ENCODE measurements at places on chromosomes 13 and 19.

GRCh38 chr13:52847682-52848432 lies 583 bp downstream of the PCDH8 start:
- DNase-seq = no peak

DNA sequence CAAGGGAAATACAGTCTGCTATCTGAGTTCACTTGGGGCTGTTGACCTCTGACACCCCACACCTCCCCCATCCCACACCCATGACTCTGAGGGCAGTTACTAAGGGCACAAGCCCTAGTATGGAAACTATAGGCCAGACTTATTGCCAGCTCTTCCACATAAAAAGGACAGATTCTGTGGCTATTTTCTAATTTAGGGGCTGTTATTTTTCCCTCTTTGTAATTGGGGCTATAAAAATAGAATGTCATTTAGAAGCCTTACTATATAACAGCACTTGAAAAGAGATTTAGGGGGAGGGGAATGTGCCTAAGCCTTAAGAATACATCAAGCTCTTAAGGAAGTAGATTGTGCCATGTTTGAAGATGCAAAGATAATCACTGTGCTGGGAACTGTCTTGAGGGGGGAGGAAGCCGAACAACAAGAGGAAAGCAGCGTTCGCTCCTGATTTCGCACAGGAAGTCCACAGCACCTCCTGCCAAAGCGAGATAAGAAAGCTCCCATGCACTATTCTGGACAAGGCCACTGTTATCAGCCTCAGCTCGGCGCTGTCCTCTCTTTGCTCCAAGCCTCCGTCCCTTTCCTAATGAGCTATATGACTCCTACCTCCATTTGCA lies 86.6 kb downstream of the FLT1 start:
- DNase-seq = no peak

GRCh38 chr19:35209646-35210045 lies 18.9 kb downstream of the FAM187B start:
- DNase-seq = no peak

- DNase-seq = no peak
Observed at GRCh38 chr13:24225062-24225461, 64.5 kb downstream of the SPATA13 start.

GRCh38 chr19:44624840-44625354 lies 11.5 kb downstream of the IGSF23 start:
- no peak for DNase-seq

DNA sequence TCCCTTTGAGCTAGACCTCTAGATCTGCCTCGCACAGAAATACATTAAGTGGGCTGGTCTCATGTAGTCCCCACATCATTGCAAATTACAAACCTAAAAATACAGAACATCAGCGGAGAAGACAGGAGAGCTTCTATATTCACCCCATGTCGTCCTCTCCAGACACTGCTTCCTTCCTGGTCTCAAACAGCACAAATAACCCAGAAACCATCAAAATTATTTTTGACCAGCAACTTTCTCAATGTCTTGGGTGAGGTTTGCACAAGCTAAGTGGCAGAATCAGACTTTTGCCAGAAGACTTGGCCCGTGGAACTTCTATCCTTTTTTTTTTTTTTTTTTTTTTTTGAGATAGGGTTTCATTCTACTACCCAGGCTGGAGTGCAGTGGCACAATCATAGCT lies 28.2 kb downstream of the CLEC17A start:
- no peak for DNase-seq

- DNase-seq = no peak
Observed at GRCh38 chr13:33057019-33057780, 41.0 kb downstream of the KL start.

GRCh38 chr13:90690458-90691080 lies 656.9 kb upstream of the MIR17HG start:
- no peak for DNase-seq

DNA sequence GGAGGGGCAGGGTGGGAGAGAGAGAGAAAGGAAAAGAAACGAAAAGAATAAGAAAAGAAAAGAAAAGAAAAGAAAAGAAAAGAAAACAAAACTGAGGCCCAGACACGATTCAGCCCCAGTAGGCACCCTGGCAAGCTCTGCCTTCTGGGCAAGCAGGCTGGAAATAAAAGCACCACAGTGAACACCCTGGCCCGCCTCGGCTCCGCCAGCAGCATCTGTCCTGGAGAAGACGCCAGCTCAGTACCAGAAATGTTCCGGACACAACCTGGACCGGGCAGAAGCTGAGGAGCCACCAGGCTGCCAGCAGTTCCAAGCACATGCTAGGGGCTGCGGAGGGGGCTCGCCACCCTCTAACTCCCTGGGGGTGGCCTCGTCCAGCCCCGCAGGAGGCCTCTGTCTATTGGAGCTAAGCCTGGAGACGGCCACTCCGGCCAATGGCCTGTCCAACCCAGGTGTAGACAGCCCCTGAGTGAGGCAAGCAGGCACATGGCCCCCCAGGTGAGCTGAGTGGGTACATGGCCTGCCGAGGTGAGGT lies 11.4 kb upstream of the CPAMD8 start:
- DNase-seq = no peak

DNA sequence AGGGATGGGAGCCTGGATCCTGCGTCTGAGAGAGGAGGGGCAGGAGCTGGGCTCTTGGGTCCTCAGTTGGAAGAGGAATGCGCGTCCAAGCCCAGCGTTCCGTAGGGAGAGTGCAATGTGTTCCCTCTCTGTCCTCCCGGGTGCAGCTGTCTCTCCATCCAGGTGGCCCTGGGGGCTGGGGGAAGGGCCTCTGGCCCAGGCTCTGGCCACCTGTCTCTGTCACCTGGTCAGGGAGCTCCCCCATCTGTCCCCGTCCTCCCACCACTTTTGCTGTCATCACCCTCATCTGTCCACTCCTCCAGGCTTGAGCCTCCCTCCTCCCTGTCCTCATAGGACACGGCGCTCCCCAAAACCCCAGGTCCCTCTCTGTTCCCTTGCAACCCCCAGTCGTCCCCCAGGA lies 3.7 kb upstream of the SBK2 start:
- DNase-seq = no peak

GRCh38 chr19:39362682-39363657 lies 20.7 kb downstream of the SAMD4B start:
- DNase-seq = no peak

DNA sequence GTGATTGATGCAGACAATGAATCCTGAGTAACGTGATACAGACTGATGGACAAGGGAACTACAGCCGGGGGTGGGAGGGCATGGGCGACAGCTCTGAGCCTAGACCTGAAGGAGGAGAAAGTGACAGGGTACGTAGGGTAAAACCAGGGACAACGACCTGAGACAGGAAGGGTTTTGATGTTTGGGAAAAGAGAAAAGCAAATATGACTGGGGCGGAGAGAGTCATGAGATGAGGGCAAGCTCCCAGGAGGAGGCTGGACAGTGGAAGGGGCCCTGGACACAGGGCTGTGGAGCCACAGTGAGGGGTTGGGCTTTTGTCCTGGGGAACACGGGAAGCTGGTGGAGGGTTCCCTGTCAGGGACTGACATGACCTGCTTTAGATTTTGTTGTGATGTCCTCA lies 34.2 kb downstream of the ZNF611 start:
- DNase-seq = no peak

DNA sequence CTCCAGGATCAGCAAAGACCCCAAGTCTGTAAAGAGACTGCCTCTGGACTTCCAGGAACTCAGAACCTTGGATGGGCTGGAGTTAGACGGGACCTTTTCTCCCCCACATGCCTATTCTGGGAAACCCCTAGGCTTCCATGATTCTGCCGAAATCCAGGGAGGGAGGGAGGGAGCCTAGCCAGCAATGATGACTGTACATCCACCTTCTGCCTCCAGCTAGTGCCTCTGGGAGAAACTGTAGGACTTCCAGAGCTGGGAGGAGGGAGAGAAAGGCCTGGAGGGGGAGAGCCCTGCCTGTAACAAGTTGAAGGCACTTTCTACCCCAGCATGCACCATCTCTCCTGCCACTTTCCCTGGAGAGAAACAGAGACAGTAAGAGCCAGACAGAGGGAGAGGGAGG lies 6.0 kb upstream of the HAS1 start:
- DNase-seq = no peak

DNA sequence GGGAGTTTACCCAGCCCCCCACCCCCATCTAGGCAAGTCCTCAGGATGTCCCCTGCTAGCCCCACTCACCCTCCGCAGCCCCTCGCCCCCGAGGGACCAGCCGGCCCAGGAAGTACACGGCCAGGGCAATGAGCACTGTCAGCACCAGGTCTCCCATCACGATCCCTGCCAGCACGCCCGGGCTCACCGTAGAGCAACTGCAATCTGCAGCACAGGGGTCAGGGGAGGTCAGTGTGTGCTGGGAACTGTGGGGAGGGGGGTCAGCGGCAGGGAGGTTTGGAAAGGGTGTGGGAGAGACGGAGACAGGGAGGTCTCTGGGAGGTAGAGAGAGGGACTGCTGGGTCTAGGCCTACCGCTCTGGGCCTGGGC lies 734 bp downstream of the TYROBP start:
- DNase-seq = no peak

DNA sequence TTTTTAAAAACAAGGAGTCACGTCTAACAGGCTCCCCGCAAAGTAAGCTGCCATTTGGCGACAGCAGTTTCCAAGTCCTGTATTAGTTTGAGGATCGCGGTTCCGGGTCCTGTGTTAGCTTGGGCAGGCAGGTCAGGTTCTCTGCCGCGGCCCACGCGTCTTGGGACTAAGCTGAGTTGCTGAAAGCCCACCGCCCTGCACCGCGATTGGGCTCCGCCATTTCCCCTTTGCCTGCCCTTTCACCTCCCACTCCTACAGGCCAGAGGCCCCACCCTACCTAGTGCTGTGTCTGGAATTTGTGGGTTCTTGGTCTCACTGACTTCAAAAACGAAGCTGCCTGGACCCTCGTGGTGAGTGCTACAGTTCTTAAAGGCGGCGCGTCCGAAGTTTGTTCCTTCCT lies 6.8 kb downstream of the PARP4 start:
- DNase-seq = no peak

DNA sequence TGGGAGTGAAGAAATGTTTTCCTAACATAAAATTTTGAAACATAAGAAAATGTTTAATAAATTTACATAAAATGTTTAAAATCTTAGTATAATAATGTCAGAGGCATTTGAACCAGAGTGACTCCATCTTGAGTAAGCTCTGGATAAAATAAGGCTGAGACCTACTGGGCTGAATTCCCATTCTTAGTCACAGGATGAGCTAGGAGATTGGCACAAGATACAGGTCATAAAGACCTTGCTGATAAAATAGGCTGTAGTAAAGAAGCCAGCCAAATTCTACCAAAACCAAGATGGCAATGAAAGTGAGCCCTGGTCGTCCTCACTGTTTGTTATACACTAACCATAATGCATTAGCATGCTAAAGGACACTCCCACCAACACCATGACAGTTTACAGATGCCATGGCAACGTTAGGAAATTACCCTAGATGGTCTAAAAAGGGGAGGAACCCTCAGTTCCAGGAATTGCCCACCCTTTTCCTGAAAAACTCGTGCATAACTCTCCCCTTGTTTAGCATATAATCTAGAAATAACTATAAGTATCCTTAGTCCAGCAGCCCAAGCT lies 1184.0 kb downstream of the UQCRFS1 start:
- DNase-seq = no peak

- DNase-seq = no peak
Observed at GRCh38 chr13:50353651-50354415, 338.6 kb downstream of the KCNRG start.

- DNase-seq = no peak
Observed at GRCh38 chr13:51907040-51907732, 45.4 kb downstream of the CCDC70 start.

DNA sequence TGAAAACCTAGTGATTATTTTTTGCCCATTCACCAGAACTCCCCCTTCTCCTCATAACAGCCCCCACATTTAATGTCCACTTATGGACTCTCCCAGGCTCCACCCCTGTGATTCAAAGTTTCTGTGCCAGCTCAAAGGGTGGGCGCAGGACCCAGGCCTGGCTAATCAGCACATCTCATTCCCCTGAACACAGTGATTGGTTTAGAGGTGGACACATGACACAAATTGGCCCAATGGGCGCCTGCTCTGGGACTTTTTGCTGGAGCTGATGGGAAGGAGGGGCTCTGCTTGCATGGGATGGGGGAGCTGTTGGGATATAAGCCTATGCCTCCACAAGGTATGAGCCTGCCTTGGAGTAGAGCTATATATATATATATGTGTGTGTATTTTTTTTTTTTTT lies 6.2 kb upstream of the EPOR start:
- DNase-seq = no peak

GRCh38 chr19:40315812-40316470 lies 30.8 kb upstream of the AKT2 start:
- DNase-seq = no peak

- DNase-seq = no peak
Observed at GRCh38 chr13:27496006-27496405, 45.6 kb upstream of the MTIF3 start.

GRCh38 chr13:75173457-75174356 lies 308.3 kb downstream of the TBC1D4 start:
- no peak for DNase-seq

DNA sequence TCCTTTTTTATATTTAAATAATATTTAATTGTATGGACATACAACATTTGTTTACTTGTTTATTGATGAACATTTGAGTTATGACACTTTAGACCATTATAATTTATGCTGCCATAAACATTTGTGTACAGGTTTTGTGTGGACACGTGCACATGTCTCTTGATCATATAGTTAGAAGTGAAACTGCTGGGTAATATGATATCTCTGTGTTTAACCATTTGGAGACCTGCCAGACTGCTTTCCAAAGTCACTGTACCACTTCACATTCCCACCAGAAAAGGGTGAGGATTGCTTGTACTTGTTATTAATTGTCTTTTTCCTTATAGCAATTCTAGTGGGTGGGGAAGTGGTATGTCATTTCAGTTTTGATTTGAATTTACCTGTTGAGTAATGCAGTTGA lies 145.6 kb upstream of the KLHL1 start:
- no peak for DNase-seq

GRCh38 chr13:40345654-40346372 lies 320.6 kb downstream of the FOXO1 start:
- DNase-seq = no peak

DNA sequence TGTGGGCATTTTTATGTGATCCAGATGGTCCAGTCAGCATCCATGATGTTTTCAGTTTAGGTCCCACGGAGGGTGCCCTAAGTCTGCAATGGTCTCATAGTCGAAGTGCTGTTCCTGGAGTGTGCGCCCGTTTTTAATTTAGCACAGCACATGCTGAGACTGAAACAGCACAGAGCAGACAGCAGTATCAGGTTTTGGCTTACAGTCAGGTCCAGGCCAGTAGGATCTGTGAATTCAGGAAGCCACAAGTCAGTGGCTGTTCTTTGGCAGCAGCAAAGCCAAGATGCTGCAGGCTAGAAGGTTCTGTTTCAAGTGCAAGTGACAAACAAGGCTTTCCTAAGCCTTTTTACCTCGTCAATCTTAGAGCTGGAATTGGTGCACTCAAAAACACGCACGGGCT lies 18.3 kb downstream of the FBXO27 start:
- no peak for DNase-seq

Measured in NCI-H460 (cell line).